Fibroblast of villous mesenchyme (primary cell): ENCODE measurements at places on chromosomes 7 and 10.

- DNase-seq, result peak; percentile 98
Observed at GRCh38 chr10:5291501-5292195, 73.1 kb upstream of the UCN3 start.

- DNase-seq, result no peak
Observed at GRCh38 chr7:90604383-90604782, 8.3 kb downstream of the CDK14 start.

- DNase-seq, result no peak
Observed at GRCh38 chr7:42011846-42012245, 225.2 kb downstream of the GLI3 start.

- no peak for DNase-seq
Observed at GRCh38 chr7:37918526-37918925, 1.9 kb upstream of the SFRP4 start.

- peak; percentile 96 for DNase-seq
Observed at GRCh38 chr7:22675917-22676343, 51.1 kb upstream of the IL6 start.

GRCh38 chr7:108251700-108252099, 121.5 kb upstream of the LAMB4 start:
- peak; percentile 14 for DNase-seq

GRCh38 chr10:75176046-75176445, 34.5 kb upstream of the VDAC2 start:
- no peak for DNase-seq

GRCh38 chr10:126042354-126042753, 146.0 kb downstream of the FANK1 start:
- DNase-seq, result no peak

- DNase-seq, result no peak
Observed at GRCh38 chr7:140609646-140610045, 31.0 kb downstream of the DENND2A start.

DNA sequence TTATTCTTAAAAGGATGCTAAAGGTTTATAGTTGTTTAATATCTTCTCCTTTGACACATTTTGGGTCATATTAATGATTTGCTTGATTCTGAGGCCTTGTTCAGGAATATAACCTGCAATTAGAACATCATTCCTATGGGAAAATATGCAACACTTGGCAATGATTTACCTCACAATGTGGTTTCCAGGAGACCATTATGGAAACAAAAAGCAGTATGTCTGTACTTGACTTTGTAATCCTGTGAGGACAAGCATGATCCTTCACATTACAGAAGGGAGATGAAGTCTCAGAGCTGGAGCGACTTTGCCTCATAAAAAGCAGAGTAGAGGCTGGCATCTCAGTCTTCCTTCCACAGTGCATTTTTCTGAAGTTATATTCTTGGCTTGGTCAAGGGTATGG, 57.0 kb upstream of the CDCA7L start:
- no peak for DNase-seq

DNA sequence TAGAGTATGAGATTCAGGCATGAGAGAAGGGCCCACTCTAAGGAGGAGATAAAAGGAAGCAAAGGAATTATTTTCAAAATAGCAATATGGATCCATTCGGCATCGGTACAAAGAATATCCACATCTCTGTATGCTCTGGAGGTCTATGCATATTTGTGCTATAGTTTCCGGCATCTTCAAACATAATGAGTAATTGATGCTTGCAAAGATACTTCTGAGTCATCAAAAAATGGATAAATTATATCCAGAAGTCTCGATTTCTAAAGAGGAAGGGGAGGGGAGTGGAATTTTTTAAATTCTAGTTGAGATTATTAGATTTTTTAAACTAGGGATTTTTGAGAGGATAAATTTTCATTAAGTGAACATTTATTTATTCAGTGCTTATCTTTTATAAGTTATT, 72.9 kb upstream of the KIAA1217 start:
- no peak for DNase-seq

DNA sequence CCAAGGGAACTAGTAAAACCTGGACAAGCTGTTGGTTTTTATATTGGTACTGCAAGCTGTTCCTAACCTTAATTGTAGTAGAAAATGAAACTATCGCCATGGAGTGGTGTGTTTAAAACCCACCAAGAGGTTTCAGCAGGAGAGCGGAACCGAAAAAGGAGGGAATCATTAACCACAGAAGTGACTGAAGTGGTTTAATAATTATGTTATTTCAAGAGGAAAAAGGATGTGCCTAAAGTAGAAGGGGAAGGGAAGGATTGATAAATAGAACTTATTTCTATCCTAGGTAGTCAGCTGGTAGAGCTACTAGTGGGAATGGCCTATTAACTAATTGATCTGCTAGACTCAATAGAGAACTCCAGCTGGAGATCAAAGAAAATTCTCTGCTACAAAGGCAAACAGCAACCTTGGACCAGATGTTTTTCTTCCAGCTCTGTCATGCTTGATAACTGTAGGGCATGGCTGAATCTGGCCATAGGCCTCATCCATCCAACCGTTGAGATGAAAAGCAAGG, 91.8 kb downstream of the BAMBI start:
- no peak for DNase-seq
